PC-9 (cell line): ENCODE measurements at places on chromosomes 4 and X. TPM values are rescaled to one million over a fixed set of nuclear protein-coding genes. Genes with fewer than 3 reads are reported as not detected.

Gene ADGRG4
- total RNA-seq, result not detected in 2 replicates

Gene SCRG1
- total RNA-seq, result not detected in 2 replicates

Gene IL3RA
- total RNA-seq, result not detected in 2 replicates

Gene AFM
- not detected in 2 replicates for total RNA-seq

Gene LRAT
- 0.68 and 0.85 TPM in 2 replicates for total RNA-seq

Gene VEGFC
- 8.7 and 8.8 TPM in 2 replicates for total RNA-seq

Gene MUC7
- total RNA-seq, result not detected in 2 replicates

Gene SLC2A9
- total RNA-seq, result 0.28 and 1.1 TPM in 2 replicates

Gene ATOH1
- not detected in 2 replicates for total RNA-seq

Gene HSFX2
- total RNA-seq, result 0.28 and 0.80 TPM in 2 replicates

Gene GAB3
- total RNA-seq, result 0.17 and 0.63 TPM in 2 replicates

GRCh38 chrX:275476-275966 lies 5.7 kb upstream of the PLCXD1 start:
- no peak for DNase-seq

DNA sequence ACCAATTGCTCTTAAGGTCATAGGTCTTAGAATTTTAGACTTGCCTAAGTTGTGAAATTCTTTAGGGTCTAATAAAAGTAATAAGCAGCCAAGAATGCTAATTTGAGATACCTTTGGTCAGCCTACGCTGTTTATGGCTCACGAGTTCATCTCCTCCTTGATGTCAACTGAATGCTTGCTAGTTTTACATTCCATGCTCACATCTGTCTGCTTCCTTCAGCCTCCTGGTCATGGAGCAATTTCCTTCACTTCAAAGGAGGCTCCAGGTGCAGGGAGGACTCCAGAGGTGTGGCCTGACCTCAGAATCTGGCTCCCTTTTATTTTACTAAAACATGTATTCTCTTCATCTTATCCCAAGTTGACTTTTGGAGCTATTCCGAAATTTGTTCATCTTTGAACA lies 23.3 kb upstream of the LNX1 start:
- no peak for DNase-seq

GRCh38 chr4:94676970-94677369 lies 80.8 kb upstream of the BMPR1B start:
- DNase-seq, result no peak

GRCh38 chr4:174262624-174263444 lies 20.6 kb downstream of the FBXO8 start:
- no peak for DNase-seq

DNA sequence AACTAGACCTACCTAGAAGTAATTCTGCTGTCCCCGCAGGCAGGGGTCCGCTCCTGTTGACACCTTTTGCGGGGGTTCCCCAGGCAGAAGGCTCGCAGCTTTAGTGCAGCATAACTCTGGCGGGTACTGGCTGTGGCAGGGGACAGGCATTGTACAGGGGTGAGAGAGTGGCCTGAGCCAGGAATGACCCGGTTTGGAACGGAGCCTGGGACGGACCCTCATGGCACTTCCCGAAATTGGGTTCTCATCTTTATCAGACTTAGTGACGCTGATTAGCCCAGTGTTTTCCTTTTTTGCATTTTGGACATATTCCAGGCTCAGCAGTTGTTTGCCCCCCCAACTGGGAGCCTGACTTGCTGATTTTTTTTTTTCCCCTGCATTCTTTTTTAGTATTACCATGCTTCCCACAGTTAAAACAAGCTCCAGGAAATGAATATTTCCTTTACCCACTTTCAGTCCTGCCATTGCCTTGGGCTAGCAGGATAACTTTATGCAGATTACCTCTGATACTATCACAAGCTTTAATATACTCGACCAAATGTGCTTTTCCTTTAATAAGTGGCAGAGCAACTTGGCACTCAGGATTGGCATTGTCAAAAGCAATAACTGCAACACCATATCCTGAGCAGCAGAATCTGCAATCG lies 55.8 kb upstream of the WDR1 start:
- no peak for DNase-seq

DNA sequence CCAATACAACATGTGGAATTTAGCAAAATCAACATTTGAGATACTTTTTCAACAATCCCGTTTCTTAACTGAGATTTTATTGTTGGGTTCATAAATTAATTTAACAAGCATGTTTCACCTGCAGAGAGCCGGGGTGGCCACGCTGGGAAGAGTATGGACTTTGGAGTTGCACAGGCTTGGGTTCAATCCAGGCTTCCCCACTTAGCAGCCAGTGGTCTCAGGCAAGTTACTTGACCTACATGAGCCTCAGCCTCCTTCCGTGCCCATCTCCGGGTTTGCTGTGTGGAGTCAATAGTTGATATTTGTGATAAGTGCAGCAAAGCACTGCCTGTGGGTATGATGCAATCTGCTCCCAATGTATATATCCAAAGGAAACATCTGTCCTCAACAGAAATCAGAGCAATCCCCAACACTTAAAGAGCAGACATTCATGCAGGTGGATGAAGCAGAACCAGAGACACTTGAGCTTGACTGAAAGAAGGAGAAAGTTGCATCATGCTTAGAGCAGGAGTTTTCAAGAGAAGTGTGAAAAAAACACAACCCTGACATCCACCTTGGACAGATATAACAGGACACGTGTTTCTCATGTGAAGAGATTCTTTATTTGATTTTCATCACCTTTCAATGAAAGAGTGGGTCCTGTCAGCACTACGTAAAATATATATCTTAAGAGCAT lies 5.1 kb downstream of the CYTL1 start:
- no peak for DNase-seq

DNA sequence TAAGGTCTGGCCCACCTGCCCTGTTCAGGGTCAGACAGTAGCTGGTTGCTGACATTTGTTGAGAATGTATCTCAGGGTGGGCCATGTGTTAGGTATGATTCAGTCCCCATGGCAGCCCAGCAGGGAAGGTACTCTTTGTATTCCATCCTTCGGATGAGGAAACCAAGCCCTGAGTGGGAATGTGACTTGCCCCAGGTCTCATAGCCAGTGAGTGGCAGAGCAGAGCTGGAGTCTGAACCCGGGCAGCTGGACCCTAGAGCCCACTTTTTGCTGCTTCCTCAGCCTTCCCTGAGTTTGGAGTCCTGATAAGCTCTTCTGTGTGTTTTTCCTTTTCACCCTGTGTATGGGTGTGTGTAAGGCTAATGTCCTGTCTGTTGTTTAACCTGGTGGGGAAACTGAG lies 21.6 kb upstream of the UBA1 start:
- DNase-seq, result no peak

- no peak for DNase-seq
Observed at GRCh38 chr4:113739197-113739596, 22.3 kb downstream of the CAMK2D start.

- no peak for DNase-seq
Observed at GRCh38 chrX:129797251-129797906, 17.6 kb downstream of the SASH3 start.

DNA sequence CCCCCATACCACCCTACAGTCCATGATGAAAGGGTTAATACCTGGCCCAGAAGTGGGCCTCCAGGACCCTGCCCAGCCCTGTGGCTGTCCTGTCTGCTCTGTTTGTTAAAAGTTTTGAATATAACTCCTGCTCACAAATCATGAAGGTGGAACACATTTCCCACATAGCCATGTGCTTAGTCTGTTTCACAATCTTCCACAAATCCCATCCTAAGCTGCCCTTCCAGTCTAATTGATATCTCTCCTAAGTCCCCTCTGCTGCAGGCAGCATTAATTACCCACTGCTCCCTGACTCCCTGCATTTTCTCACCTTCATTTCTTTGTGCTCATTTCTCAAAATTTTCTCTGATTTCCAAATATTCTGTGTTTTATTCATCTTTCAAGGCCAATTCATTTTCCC lies 142.6 kb downstream of the AASDH start:
- DNase-seq, result no peak

DNA sequence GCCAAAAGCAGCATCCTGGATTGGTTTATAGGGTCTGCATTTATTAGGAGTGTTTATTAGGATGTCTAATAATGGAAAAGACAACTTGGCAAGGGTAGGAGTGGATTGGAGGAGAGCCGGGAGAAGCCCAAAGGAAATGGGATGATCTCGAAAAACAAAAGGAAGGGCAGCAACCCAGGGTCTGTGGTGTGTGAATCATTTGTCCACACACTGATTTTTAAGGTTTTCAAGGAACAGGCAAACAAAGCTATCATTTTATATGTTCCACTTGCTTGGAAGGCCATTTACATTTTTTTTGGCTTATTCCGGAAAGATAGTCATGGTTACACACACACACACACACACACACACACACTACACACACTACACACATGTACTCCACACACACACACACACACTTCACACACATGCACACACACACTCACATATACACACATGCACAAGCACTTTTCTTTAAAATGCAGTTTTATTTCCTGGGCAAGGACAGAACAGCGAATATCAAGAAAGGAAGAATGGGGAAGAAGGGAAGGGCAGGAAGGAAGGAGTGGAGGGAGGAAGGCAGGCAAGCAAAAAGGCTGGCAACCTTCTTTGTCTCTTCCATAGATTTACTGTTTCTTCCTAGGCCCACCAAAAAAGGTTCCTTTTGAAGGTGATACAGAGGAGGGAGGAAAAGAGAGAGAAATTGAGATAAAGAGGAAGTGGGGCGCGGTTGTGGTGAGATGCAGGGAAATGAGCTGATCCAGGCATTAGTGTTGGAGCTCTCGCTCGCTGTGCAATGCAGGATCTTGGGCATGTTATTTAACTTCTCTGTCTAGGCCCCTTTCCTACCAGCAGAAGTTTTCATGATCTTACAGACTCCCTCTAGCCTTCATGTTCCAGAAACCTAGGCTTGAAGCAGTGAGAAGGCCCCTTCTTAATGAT lies 88.6 kb upstream of the MAML3 start:
- DNase-seq, result no peak

- DNase-seq, result no peak
Observed at GRCh38 chr4:176919631-176920030, 126.9 kb upstream of the VEGFC start.

- no peak for DNase-seq
Observed at GRCh38 chrX:155115174-155115819, 44.0 kb downstream of the BRCC3 start.

GRCh38 chr4:159735281-159736207 lies 632.7 kb downstream of the RAPGEF2 start:
- no peak for DNase-seq

DNA sequence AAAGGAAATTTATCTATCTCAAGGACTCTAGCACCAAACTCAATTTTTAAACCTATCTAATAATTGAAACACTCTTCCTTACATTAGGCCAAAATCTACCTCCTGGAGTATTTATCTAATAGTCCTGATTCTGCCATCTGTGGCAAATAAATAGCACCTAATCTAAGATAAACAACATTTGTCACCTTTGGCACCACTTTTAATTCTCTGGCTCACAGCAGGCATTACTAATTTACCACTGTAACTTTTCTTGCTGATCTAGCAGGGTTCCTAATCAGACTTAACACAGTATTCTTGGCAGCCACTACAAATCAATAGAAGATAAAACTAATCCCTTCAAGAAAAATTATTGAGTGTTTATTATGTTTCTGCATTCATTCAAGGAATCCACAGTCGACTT lies 161.1 kb downstream of the KCTD8 start:
- DNase-seq, result no peak

DNA sequence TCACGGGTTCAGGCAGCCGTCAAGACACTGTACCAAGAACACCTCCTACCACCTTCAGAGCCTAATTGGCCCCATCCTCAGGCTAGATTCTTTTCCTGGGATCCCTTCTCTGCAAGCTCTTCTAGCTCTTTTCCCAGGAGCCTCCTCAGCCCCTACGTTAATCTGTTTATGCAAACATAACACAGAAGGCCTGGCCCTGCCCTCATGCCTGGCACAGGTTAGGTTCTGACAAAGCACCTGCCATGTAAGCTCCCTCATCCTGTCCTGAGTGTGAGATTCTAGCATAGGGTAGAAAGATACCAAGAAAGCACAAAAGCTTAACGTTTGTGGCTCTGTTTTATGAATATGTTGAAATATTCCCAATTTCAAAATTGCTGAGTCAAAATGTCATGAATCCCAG lies 93.6 kb downstream of the IRF2 start:
- no peak for DNase-seq

DNA sequence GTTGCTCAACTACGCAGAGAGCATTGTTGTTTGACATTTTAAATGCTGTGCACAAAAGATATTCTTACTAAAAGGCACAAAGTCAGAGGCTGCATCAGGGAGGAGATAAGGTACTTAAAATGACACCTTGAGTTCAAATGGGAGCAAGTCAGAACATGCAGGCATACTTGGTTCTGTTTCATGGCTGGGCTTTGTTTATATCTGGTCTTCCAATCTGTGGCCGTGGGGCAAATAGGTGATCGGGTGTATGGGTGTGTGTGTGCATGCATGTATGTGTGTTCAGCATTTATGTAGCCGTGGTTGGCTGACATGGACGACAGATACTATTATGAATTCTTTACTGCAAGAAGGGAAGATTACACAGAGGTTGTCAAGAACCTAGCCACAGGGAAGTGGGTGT lies 106.1 kb downstream of the RASL11B start:
- no peak for DNase-seq

DNA sequence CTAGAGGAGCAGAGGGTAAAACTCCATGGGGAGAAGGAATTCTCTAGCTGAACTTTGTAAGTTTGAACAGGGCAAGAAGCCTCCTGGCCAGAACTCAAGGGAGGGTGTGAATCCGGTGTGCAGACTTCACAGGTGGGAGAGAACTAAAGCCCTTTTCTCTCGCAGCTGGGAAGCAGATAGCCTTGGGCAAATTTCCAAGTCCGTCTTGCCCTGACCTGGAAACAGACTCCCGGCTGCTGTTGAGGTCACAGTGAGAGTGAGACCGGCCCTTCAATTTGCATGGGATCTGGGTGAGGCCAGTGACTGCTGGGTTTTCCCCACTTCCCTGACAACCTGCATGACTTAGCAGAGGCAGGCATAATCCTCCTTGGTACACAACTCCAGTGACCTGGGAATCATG lies 94.5 kb upstream of the ZNF827 start:
- DNase-seq, result peak; percentile 4

- no peak for DNase-seq
Observed at GRCh38 chrX:10794203-10794630, 173.8 kb upstream of the MID1 start.

DNA sequence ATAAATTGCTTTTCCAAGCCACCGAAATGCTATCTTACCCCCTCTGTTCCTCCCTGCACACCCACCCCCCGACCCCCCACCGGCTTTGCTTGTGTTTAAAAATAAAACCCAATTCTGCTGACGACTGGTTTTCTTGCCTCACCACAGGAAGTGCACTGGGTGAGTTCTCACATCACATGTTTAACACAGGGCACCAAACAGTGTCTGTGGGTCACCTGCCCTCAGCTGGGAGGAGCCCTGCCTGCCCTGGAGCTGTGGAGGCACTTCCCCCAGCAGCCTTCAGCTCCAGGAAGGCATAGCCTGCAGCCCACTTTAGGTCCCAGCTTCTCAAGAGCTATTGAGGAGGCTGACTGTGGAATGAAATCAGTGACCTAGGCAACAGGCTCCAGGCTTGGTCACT lies 8.8 kb downstream of the TMEM255A start:
- DNase-seq, result no peak

DNA sequence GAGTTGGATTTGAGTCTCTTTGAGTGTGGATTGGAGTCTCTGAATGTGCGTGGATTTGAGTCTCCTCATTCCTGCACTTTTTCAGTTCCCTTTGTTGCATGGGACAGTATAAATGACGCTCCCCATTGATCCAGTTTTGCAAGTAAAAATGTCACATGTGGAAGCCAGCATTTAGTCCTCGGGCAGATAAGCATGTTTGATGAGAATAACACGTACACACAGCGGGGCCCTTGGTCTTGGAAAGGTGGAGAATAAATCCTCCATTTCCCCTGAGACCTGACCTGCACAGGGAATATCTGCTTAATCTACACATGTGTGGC lies 8.1 kb downstream of the P2RY8 start:
- DNase-seq, result no peak

GRCh38 chr4:125084608-125085007 lies 230.1 kb upstream of the FAT4 start:
- DNase-seq, result no peak
